ENCODE measurements at places on chromosomes 11 and 22.

GRCh38 chr11:72975778-72976521, 161.7 kb downstream of the ATG16L2 start:
- peak; percentile 95 for DNase-seq

- no peak for DNase-seq
These were observed 9.6 kb downstream of the CYB561A3 start for GRCh38 chr11:61352038-61352437.

GRCh38 chr11:35214792-35215193, 75.8 kb downstream of the CD44 start:
- no peak for DNase-seq

DNA sequence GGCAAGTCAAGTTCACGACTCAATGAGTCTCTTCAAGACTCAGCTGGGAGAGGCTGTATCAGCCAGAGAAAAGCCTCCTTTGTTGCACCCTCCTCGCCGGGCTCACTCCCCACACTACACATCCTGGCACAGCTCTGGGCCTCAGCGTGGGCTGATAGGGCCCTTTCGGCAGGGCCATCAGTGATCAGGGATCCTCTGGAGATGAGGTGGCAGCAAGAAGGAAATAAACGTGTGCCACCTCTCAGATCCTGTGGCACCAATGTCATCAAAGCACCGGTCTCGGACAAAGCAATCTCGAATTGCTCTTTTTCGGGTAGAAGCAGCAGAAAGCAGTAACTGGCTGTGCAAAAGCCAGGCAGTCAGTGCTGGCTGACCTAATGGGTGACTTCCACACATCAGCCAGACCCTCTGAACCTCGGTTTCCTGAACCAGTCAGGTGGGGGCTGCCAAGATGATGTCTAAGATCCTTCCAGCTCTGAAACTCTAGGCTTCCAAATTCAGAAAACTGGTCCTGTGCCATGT, 2.1 kb downstream of the EHD1 start:
- no peak for DNase-seq

GRCh38 chr11:39681428-39681827, 1778.0 kb downstream of the LRRC4C start:
- no peak for DNase-seq

Data from MV-4-11 (cell line).